Ascending aorta (tissue), 2 donors: ENCODE measurements at places on chromosomes 13 and 19.

GRCh38 chr13:72146816-72147215, 279.8 kb upstream of the DACH1 start:
- no peaks in the 10 kb centered on the region for H3K27me3 ChIP-seq
- H3K27ac ChIP-seq, result no peak overlapping the region
- DNase-seq, result no peak
- H3K36me3 ChIP-seq, result no peaks in the 10 kb centered on the region
- H3K4me1 ChIP-seq, result no peaks in the 10 kb centered on the region

GRCh38 chr13:33188093-33188882, 97.3 kb downstream of the STARD13 start:
- H3K27me3 ChIP-seq, result no peaks in the 10 kb centered on the region
- DNase-seq, result no peak
- no peaks in the 10 kb centered on the region for H3K4me1 ChIP-seq
- no peaks in the 10 kb centered on the region for H3K36me3 ChIP-seq
- H3K4me3 ChIP-seq, result no peak overlapping the region
- H3K27ac ChIP-seq, result no peak overlapping the region

- DNase-seq, result no peak
- H3K4me1 ChIP-seq, result no peaks in the 10 kb centered on the region
- H3K36me3 ChIP-seq, result no peaks in the 10 kb centered on the region
- H3K27me3 ChIP-seq, result no peaks in the 10 kb centered on the region
Observed at GRCh38 chr19:29576761-29577648, 29.1 kb upstream of the POP4 start.

- H3K4me1 ChIP-seq, result peaks cover 35% of the 10 kb centered on the region
- no peak for DNase-seq
- peaks cover 65% of the 10 kb centered on the region for H3K36me3 ChIP-seq
- no peak overlapping the region for H3K27ac ChIP-seq
- no peak overlapping the region for H3K4me3 ChIP-seq
Observed at GRCh38 chr19:40724855-40725254, 7.9 kb downstream of the ITPKC start.

DNA sequence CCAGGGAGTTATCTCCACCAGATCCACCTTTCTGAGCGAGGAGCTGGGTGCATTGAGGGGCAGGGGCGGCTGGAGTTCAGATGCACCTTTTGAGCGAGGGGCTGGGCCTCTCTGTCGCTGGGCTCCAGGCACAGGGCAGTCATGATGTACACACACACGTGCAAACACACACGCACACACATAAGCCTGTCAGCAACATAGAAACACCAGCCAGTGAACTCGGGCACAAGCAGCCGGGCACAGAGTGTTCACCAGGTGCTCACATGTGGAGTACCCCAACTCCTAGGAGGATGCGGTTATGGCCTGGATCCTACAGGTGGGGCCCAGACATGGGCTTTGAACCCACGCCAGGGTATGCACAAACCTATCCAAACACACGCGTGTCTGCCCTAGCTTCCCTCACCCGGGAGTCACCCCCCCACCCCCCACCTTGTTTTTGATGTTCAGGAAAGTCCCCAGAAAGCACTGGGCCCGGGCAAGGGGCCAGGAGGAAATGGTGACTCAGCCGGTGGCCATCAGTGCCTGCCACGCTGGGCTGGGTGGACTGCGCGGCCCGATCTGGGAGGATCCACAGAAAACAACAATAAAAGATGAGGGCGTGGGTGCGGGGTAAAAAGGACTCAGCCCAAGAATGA, 13.3 kb downstream of the ARRDC2 start:
- peak; percentile 75 for DNase-seq
- no peaks in the 10 kb centered on the region for H3K36me3 ChIP-seq
- H3K4me1 ChIP-seq, result peaks cover 71% of the 10 kb centered on the region
- H3K27ac ChIP-seq, result peak overlapping the region; percentile 90
- H3K27me3 ChIP-seq, result no peaks in the 10 kb centered on the region
- peak overlapping the region; percentile 26 for H3K4me3 ChIP-seq

DNA sequence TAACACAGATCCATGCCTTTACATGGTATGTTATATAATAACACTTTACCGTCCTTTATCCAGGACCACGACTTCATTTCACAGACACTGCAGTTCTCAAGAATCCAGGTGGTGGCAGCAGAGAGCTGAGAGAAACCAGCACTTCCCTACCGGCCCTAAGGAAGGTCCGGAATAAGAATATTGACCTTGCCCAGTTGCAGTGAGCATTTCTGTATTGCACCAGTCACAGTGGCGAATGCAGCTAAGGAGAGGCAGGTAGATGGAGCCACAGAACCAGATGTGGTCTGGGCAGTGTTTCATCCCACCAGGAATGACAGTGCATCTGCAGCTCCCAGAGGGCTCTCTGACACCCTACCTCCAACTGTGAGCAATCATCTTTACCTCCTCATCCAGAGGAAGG, 44.6 kb downstream of the ZNF787 start:
- H3K27me3 ChIP-seq, result no peaks in the 10 kb centered on the region
- H3K4me1 ChIP-seq, result no peaks in the 10 kb centered on the region
- no peak overlapping the region for H3K27ac ChIP-seq
- no peak for DNase-seq
- H3K36me3 ChIP-seq, result no peaks in the 10 kb centered on the region

DNA sequence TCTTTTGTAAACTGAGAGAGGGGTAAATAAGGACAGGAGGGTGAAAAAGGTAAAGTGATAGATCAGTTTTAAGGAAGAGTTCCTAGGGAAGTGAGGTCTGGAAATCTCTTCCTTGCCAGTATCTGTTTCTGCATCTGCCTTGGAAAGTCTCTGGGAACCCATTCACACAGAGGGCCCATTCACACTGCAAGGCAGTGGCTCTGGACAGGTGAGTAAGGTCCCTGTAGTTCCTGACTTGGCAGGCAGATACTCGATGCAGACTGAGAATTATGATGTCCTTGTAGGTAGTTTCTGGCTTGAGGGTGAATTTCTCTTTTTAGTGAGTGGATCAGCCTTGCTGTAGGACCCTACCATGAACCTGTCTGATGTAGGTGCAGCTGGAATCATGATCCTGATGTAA, 293.3 kb downstream of the NALCN start:
- no peak overlapping the region for H3K4me3 ChIP-seq
- H3K27me3 ChIP-seq, result no peaks in the 10 kb centered on the region
- no peak for DNase-seq
- no peaks in the 10 kb centered on the region for H3K36me3 ChIP-seq

- H3K27ac ChIP-seq, result no peak overlapping the region
- DNase-seq, result no peak
- H3K27me3 ChIP-seq, result no peaks in the 10 kb centered on the region
- H3K36me3 ChIP-seq, result no peaks in the 10 kb centered on the region
Observed at GRCh38 chr19:44776402-44777096, 1.1 kb upstream of the CBLC start.

DNA sequence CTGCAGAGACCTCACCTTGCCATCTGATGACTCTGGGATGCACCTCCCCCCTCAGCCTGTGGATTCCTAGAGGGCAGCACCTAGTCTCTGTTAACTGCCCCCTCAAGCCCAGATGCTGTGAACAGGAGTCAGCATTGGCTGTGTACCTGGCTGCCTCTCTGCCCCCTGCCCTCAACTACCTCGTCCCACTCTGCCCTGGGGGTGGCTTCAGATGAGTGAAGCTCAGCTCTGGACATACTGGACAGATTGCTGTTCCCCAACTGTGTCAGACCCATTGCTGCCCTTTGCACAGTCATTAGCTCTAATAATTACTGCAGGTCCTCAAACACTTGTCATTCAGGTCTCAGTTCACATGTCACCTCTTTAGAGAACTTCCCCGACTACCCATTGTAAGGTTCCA, 182.1 kb upstream of the TSHZ3 start:
- H3K27ac ChIP-seq, result no peak overlapping the region
- H3K4me3 ChIP-seq, result no peak overlapping the region
- no peaks in the 10 kb centered on the region for H3K4me1 ChIP-seq
- H3K27me3 ChIP-seq, result no peaks in the 10 kb centered on the region
- no peaks in the 10 kb centered on the region for H3K36me3 ChIP-seq

GRCh38 chr19:40947573-40947972, 43.5 kb upstream of the CYP2B6 start:
- no peaks in the 10 kb centered on the region for H3K36me3 ChIP-seq
- H3K27me3 ChIP-seq, result no peaks in the 10 kb centered on the region
- DNase-seq, result no peak
- H3K4me3 ChIP-seq, result no peak overlapping the region
- H3K4me1 ChIP-seq, result no peaks in the 10 kb centered on the region

GRCh38 chr13:35990196-35990595, 141.0 kb downstream of the DCLK1 start:
- H3K27me3 ChIP-seq, result no peaks in the 10 kb centered on the region
- DNase-seq, result no peak
- no peaks in the 10 kb centered on the region for H3K36me3 ChIP-seq
- no peak overlapping the region for H3K27ac ChIP-seq

DNA sequence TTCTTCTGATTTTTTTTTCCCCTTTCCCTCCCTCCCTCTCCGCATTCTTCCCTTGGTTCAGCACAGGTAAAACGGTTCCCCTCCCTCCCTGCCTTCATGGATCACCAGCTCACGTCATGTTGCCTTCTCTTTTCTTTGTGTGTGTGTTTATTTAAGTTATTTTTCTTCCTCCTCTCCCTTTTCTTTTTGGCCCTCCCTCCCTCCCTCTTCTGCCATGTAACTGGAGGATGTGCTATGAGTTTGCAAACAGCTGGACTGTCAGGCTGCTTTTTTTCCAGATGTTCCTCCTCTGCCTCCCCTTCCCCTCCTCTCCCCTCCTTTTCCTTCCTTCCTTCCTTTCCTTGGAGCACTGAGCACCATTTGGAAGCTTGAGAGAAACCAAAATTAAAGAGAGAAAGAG, 2.0 kb downstream of the LENG9 start:
- peak; percentile 56 for DNase-seq
- peaks cover 49% of the 10 kb centered on the region for H3K36me3 ChIP-seq
- H3K27me3 ChIP-seq, result no peaks in the 10 kb centered on the region
- H3K4me1 ChIP-seq, result peaks cover 14% of the 10 kb centered on the region
- H3K4me3 ChIP-seq, result no peak overlapping the region

DNA sequence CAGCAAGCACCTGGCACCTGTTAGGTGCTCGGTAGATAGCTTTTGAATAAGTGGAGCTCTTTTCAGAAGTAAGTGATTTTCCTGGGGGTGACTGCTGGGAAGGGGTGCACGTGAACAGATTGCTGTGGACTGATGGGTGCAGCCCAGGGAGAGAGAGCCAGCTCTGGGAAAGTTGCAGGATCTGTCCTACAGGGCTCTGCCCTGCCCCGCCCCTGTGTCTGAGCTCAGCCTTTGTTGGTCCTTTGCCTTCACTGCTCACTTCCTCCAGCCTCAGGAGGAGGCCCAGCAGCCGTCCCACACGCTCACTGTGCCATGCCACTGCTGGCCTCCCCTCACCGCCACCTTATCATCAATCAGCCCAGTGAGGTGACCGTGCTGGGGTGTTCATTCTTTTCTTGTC, 33.7 kb upstream of the TEX29 start:
- no peak overlapping the region for H3K27ac ChIP-seq
- H3K4me3 ChIP-seq, result no peak overlapping the region
- H3K27me3 ChIP-seq, result no peaks in the 10 kb centered on the region
- H3K36me3 ChIP-seq, result peaks cover 69% of the 10 kb centered on the region

- no peaks in the 10 kb centered on the region for H3K27me3 ChIP-seq
- no peak overlapping the region for H3K27ac ChIP-seq
- no peaks in the 10 kb centered on the region for H3K36me3 ChIP-seq
- H3K4me1 ChIP-seq, result no peaks in the 10 kb centered on the region
- no peak for DNase-seq
- no peak overlapping the region for H3K4me3 ChIP-seq
Observed at GRCh38 chr13:33758113-33758512, 59.8 kb upstream of the RFC3 start.

DNA sequence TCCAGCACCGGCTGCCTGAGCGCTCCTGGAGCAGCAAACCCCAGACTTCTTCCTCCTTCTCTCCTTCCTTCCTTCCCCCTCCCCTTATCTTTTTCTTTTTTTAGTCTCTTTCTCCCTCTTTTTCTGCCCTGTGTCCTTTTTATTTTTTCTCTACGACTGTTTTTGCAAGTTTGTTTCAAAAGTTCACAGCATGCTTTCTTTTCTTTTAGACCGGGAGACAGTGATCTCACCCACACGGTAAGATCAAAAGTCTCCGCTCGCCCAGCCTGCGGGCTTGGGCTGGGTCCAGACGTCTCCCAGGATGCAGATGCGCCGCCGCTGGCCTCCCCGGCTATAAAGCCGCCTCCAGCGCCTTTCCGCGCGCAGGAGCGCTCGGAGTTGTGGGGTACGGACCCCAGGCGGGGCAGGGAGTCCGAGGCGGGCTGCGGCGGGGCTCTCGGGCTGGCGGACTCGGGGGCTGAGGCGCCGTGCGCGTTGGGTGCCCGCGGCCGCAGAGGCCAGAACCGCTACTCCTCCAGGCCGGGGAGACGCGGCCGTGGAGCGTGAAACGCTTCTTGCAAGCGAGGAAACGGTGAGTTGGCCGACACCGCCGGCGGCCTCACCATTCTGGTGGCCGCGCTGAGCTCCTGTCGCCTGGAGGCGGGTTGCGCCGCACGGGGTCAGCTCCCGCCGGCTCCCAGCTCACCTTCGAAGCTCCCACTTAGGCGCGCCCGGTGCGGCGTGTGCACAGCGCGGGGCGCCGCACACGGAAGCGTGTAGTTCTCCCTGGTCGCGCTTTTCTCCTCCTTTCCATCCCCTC, 2.0 kb upstream of the TSHZ3 start:
- peaks cover 13% of the 10 kb centered on the region for H3K4me1 ChIP-seq
- DNase-seq, result no peak
- peaks cover 9% of the 10 kb centered on the region for H3K27me3 ChIP-seq
- H3K36me3 ChIP-seq, result no peaks in the 10 kb centered on the region
- peak overlapping the region; percentile 90 for H3K27ac ChIP-seq

- peak overlapping the region; percentile 11 for H3K4me3 ChIP-seq
- no peaks in the 10 kb centered on the region for H3K27me3 ChIP-seq
- no peak for DNase-seq
Observed at GRCh38 chr13:31209172-31209840, 9.5 kb downstream of the B3GLCT start.

- no peaks in the 10 kb centered on the region for H3K36me3 ChIP-seq
- no peak overlapping the region for H3K4me3 ChIP-seq
- no peaks in the 10 kb centered on the region for H3K27me3 ChIP-seq
Observed at GRCh38 chr13:110945928-110946570, 31.2 kb upstream of the ANKRD10 start.

- H3K27ac ChIP-seq, result peak overlapping the region; percentile 58
- no peaks in the 10 kb centered on the region for H3K27me3 ChIP-seq
- no peaks in the 10 kb centered on the region for H3K4me1 ChIP-seq
Observed at GRCh38 chr13:30394751-30395191, 27.5 kb upstream of the UBE2L5 start.

DNA sequence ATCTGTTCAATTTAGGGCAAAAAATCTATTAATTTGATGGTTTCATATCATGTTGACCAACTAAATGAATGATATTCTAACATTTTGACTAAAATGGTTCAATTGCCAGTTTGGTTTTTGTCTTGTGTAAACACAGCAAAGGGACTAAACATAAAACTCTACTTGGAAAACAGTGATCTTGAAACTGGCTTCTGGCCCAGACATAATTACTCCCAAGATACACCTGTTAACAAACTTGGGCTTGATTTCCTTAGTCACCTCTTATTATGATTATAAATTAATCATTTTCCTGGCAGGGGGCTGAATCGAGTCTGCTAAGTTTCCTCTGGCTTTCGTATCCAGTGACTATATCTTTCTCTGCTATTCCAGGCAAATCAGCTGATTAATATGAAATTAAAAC, 78.0 kb upstream of the OXGR1 start:
- H3K27me3 ChIP-seq, result no peaks in the 10 kb centered on the region
- H3K4me1 ChIP-seq, result no peaks in the 10 kb centered on the region
- H3K36me3 ChIP-seq, result no peaks in the 10 kb centered on the region
- DNase-seq, result no peak
- H3K4me3 ChIP-seq, result no peak overlapping the region
- no peak overlapping the region for H3K27ac ChIP-seq
